ENCODE measurements at places on chromosomes 6 and 20.

- ATAC-seq: no peak
- H3K36me3 ChIP-seq: no peaks in the 10 kb centered on the region
- no peaks in the 10 kb centered on the region for H3K4me1 ChIP-seq
- H3K27me3 ChIP-seq: no peaks in the 10 kb centered on the region
Observed at GRCh38 chr20:19562426-19562825, 195.6 kb upstream of the RIN2 start.

DNA sequence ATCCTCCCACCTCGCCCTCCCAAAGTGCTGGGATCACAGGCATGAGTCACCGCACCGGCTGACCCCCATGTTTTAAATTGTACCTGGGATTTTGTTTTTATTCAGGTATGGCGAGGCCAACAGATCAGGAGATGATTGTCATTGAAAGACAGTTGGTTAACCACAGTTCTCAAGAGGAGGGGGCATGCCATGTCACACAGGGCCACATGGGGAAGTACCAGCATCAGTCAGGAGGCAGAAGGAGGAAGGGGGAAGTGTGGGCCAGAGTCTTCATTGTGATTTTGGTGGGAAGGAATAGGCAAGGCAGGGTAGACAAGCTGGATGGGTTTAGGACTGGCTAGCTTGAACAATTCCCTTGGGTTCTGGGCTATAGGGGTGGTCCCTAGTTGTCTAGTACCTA is 9.9 kb upstream of the MMP9 start:
- no peak overlapping the region for H3K4me3 ChIP-seq
- ATAC-seq: peak; percentile 82
- H3K27me3 ChIP-seq: peaks cover 56% of the 10 kb centered on the region

GRCh38 chr6:19731282-19731681 is 105.9 kb upstream of the ID4 start:
- H3K36me3 ChIP-seq: no peaks in the 10 kb centered on the region
- no peak for ATAC-seq
- no peaks in the 10 kb centered on the region for H3K4me1 ChIP-seq
- H3K27ac ChIP-seq: no peak overlapping the region
- no peak overlapping the region for H3K4me3 ChIP-seq

DNA sequence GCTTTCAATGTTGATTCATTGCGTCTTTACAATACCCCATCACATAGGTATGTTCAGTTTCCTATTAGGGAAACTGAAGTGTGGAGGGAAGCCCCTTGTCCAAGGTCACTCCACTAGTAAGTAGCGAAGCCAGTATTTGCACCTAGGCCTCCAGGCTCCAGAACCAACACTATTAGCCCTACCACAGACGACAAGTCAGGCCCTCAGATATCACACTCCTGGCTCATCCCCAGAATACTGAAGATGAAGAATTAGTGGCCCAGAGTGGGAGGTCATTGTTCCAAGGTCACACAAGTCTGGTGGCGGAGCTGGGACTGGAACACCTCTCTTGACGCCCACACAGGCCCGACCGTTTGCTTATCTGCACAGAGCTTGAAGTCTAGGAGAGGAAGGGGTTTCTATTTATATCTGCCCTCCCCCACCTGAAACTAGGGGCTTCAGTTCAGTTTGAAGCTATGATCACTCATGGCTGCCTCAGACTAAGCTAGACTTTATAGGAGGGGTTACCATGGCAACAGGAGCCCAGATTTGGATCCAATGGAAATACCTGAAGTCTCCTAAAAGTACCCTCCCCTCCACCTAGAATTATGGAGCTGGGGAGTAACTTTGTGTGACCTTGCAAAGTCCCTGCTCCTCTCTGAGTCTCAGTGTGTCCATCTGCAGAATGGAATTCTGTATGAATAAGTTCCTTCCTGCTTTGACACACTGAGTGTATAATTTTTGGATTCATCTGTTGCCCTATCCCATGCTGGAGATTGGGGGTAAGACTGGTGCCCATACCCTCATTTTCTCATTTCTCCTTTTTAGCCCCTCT is 2.2 kb downstream of the SNTA1 start:
- ATAC-seq: no peak
- H3K4me3 ChIP-seq: no peak overlapping the region
- no peak overlapping the region for H3K27ac ChIP-seq
- H3K4me1 ChIP-seq: peaks cover 39% of the 10 kb centered on the region
- H3K36me3 ChIP-seq: no peaks in the 10 kb centered on the region

DNA sequence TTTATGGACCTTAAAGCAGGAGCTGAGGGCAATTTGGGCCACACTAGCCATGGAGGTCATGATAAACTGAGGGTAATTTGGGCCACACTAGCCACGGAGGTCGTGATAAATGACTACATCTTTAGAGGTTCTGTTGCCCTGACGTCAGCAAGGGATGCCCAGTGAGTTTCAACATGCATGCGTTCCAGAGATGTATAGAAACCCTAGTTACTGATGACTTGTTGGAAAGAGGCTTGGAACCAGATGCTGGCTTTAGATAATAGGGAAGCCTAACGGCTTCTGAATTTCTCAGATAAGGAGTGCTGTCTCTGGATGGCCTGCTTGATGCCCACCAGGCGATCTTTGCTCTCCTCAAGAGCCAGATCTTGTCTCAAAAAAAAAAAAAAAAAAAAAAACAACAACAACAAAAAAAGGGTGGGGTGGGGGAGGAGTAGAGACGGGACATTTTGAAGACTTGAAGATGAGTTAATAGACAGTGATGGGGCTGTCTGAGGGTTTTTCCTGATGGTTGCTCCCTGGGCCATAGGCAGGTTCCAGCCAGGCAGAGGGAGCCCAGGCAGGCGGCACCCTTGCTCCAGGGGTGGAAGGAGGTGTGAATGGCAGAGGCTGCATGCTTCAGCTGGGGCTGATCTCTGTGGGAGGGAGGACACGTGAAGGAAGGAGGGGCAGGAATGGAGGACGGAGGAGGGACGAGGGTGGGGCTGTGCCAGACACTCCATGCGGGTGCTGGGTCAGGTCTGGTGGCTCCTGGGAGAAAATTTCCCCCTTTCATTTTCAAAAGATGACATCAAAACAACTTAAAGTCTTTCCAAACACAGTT is 27.0 kb upstream of the FRMD1 start:
- no peaks in the 10 kb centered on the region for H3K4me1 ChIP-seq
- no peak overlapping the region for H3K27ac ChIP-seq
- no peaks in the 10 kb centered on the region for H3K36me3 ChIP-seq
- ATAC-seq: no peak
- H3K4me3 ChIP-seq: no peak overlapping the region

- no peak overlapping the region for H3K4me3 ChIP-seq
- ATAC-seq: no peak
- peaks cover 79% of the 10 kb centered on the region for H3K36me3 ChIP-seq
Observed at GRCh38 chr6:83019741-83020140, 45.9 kb downstream of the UBE3D start.

GRCh38 chr6:31718265-31718664 is 3.1 kb downstream of the LY6G6D start:
- no peak overlapping the region for H3K27ac ChIP-seq
- H3K27me3 ChIP-seq: no peaks in the 10 kb centered on the region
- H3K4me1 ChIP-seq: peaks cover 3% of the 10 kb centered on the region
- H3K4me3 ChIP-seq: no peak overlapping the region

DNA sequence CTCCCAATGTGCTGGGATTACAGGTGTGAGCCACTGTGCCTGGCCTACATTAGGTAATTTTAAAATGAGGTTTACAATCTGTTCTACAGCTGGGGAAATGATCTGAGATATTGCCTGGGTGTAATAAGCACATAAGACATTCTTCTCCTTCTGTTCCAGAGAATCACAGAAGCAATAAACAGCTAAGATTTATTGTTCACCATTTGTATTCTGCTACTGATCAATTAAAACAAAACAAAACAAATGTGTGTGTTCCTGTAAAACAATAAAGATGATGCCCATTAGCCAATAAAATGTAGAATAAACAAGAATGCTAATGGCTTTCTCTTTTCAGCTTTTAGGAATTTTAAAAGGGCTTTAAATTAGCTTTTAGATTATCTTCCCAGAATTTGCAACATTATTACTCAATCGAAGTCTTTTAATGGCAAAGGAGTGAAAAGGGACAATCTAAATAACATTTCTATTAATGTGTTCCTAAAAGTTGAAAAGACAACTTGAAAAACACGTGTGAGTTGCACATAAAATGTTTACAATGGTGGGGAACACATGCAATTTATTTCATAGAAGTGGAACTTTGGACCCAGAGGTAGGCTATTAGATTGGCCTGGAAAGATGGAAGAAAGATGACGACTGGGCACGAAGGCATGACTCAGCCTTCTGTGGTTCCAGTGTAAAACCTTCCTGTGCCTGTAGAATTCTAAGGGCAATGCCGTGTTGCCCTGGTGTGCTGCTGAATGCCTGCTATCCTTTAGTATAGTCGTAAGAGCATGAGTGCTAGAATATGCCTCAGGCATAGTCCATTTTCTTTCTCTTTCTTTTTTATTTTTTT is 29.0 kb upstream of the DEK start:
- H3K27ac ChIP-seq: no peak overlapping the region
- no peaks in the 10 kb centered on the region for H3K36me3 ChIP-seq
- H3K4me1 ChIP-seq: no peaks in the 10 kb centered on the region
- H3K27me3 ChIP-seq: peaks cover 19% of the 10 kb centered on the region
- no peak overlapping the region for H3K4me3 ChIP-seq

GRCh38 chr6:63299667-63300066 is 20.1 kb downstream of the LGSN start:
- ATAC-seq: no peak
- no peaks in the 10 kb centered on the region for H3K27me3 ChIP-seq
- no peaks in the 10 kb centered on the region for H3K36me3 ChIP-seq
- no peak overlapping the region for H3K4me3 ChIP-seq
- no peak overlapping the region for H3K27ac ChIP-seq

GRCh38 chr6:53493635-53494025 is 51.3 kb downstream of the GCLC start:
- H3K27me3 ChIP-seq: no peaks in the 10 kb centered on the region
- H3K4me1 ChIP-seq: peaks cover 10% of the 10 kb centered on the region
- ATAC-seq: no peak
- H3K4me3 ChIP-seq: no peak overlapping the region

DNA sequence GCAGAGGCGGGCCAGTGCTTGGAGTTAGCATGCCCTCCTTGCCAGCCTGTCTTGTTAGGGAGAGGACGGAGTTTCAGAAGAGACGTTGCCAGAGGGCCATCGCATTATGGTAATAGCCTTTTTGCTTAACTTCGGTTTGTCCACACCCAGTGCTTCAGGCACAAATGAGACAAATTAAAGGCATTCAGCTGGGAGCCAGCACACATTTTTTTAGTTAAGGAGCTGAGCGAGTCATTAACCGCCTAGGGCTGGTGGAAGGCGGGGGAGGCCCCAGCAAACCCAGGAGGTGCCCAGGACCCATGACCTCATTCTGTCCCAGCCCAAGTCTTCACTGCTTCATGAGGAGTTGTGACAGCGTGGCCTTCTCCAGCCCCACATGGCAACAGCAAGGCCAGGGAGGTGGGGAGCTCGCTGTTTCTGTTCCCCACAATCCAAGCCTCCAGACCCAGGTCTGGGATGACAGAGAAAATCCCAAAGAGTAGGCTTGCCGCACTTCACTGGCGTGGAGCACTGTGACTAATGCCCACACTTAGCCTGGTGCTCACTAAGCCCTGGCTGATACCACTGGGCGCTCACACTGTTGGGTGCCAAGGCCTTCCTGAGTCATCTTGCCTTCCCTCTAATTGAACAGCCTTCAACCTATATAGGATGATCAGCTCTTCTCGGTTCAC is 237.1 kb downstream of the ANKRD60 start:
- H3K4me1 ChIP-seq: no peaks in the 10 kb centered on the region
- no peak for ATAC-seq
- H3K27me3 ChIP-seq: peaks cover 59% of the 10 kb centered on the region
- H3K27ac ChIP-seq: no peak overlapping the region
- H3K4me3 ChIP-seq: no peak overlapping the region

GRCh38 chr6:52361414-52361944 is 472 bp upstream of the PAQR8 start:
- peak; percentile 28 for ATAC-seq
- peak overlapping the region; percentile 92 for H3K27ac ChIP-seq
- H3K36me3 ChIP-seq: no peaks in the 10 kb centered on the region
- no peaks in the 10 kb centered on the region for H3K27me3 ChIP-seq

DNA sequence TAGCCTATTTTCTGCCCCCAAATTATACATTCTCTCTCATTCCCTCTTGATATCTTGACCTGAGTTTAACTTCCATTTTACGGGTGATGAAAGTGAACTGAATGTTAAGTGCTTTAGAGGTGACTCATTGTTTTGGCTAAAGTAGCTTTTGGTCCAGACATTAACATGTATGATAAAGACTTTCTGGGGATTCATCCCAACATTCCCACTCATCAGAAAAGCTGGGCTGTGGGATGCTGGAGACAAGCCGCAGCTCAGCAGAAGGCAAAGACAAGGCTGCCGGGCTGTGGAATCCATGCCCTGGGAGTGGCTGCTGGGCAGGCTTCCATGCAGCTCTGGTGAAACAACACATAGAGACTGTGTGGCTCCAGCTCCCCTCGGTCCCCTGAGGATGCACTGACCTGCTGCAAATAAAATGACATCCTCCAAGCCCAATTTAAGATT is 89.9 kb upstream of the SYNDIG1 start:
- H3K27ac ChIP-seq: no peak overlapping the region
- no peaks in the 10 kb centered on the region for H3K4me1 ChIP-seq
- ATAC-seq: no peak
- no peaks in the 10 kb centered on the region for H3K36me3 ChIP-seq
- peaks cover 12% of the 10 kb centered on the region for H3K27me3 ChIP-seq
- H3K4me3 ChIP-seq: no peak overlapping the region

DNA sequence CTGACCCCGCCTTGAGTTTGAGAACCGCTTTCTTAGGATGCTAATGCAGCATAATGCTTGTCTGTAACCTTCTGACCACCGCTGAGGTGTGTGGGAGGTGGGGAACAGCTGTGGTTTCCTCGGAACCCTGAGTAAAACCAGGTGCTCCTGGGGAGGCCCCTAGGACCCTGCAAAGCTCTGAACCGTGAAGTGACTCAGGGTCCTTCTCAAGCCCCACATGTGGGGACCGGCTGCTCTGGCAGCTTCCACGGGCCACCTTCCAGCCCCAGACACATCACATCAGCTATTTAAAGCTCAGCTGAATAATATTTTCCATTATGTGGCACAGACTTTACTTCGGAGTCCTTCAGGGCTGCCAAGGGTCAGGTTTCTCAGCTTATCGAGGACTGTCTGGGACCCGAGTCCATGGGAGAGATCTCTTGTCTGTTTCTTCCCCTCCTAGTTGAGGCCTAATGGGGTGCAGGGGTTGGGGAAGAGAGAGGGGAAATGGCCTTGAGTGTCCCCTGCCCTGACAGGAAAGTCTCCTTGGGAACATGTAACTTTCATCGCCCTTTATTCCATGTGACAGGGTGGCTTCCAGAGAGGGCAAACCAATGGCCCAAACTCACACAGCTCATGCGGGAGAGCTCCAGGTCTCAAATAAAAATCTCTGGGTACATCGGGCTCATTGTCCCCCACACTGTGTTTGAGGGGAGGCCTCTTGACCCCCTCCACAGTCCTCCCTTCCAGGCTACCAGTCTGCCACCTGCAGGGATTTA is 186.1 kb upstream of the SLC24A3 start:
- H3K4me3 ChIP-seq: no peak overlapping the region
- peaks cover 21% of the 10 kb centered on the region for H3K27me3 ChIP-seq
- H3K27ac ChIP-seq: peak overlapping the region; percentile 17

DNA sequence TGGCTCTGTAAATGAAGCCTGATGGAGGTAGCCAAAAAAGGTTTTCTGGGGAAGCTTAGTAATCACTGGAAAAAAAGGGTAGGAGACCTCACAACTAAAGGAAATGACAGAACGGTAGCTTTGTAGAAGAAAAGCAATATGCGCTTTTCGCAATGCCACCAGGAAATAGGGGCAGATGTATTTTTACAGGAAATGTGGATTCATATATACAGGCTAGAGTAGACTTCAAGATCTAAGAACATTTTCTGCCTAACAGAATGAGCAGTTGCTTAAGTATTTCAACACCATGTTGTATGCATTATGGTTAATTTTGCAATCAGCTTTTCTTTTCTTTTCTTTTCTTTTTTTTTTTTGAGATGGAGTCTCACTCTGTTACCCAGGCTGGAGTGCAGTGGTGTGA is 219.6 kb downstream of the CD83 start:
- no peaks in the 10 kb centered on the region for H3K36me3 ChIP-seq
- H3K27ac ChIP-seq: no peak overlapping the region
- no peak for ATAC-seq
